Right cardiac atrium (tissue), 5 donors: ENCODE measurements at places on chromosomes 3 and 15. TPM values are rescaled to one million over a fixed set of nuclear protein-coding genes. Genes with fewer than 3 reads are reported as not detected.

Gene TRIM69
- 53.5 TPM for polyA plus RNA-seq

Gene PLS1
- 0.66 TPM for polyA plus RNA-seq

Gene STRA6
- polyA plus RNA-seq = 0.25 TPM

Gene TMEM266
- not detected for polyA plus RNA-seq

Gene HACL1
- 9.7 TPM for polyA plus RNA-seq

Gene ADPRH
- 6.5 TPM for polyA plus RNA-seq

DNA sequence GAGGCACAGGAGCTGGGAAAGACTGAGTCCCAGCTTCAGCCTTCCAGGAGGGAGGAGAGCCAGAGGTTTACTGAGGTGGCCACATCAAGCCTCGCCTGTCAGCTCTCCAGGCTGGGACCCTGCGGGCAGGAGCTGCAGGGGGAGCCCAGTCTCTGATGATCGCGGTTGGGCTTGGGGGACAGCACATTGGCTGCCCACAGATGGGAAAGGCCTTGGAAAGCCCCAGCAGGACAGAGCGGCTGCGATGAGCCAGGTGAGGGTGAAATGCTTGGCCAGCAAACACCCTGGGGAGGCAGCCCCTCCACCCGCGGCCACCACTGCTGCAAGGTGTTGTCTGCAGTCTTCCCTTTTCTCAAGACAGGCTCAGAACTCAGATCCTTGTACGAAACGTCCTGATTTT is 31.2 kb downstream of the SEC61A1 start:
- DNase-seq = peak; percentile 78

GRCh38 chr3:26015752-26016151 is 225.9 kb downstream of the OXSM start:
- no peak for DNase-seq

DNA sequence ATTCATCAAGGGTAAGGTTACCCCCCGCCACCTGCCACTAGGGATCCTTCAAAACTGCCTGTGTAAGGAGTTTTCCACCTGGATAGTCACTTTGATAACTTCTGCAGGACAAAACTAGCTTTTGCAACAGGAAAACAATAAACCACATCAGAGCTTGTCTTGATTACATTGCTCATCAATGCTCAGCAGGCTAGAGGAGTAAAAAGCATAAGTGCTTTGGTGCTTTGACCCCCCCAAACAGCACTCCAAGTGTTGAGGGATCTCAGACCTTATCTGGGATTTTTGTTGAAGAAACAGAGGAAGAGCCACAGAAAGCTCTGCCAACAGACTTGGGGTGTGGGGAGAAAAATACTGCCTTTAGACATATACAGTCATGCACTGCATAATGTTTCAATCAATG is 10.8 kb upstream of the PHLDB2 start:
- DNase-seq = no peak

DNA sequence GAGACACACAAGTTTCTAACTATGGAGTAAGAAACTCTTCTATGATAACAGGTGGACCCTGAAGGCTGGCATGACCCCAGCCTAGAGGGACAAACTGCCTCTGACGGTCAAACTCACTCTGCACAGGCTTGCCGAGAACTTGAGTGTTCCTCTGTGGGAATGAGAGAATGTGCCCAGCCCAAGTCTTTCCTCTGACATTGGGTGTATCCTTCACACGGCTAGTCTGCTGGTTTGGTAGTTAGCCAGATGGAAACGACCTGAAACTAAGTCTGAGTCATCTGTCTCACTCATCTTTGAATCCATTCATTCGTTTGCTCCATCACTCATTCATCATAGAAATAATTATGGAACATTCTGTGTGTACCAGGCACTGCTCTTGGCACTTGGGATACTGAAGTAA is 198.4 kb downstream of the ATP10A start:
- no peak for DNase-seq

GRCh38 chr3:46361408-46362283 is 7.7 kb downstream of the CCR2 start:
- DNase-seq = peak; percentile 53

- DNase-seq = no peak
Observed at GRCh38 chr15:71294251-71294910, 179.1 kb downstream of the THSD4 start.

DNA sequence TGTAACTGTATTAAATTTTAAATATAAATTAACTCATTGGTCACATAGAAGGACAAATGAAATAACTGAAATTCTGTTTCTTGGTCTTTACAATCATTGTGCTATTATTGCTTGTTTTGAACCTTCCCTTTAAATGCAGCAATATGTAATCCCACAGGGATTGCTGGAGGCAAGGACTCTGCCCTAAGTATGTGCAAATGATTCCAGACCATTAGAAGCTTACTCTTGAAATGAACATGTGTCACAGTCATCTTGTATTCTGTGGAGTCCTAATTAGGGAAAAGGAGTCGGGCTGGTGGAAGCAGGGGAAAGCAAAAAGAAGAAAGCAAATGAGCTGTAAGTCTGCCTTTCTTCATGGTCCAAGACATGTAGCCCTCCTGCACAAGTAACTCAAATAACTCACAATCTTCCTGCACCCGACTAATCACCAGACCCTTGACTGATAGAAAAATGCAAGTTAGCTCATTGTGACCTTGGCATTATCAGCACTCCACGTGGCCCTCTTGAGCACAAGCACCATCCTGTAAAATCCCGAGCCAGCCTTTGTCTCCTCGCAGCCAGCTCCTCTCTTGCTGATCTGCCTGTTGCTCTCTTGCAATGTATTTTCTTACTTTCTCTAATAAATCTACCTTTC is 2.3 kb upstream of the TMPRSS7 start:
- DNase-seq = no peak

- DNase-seq = no peak
Observed at GRCh38 chr3:122800031-122800430, 5.2 kb downstream of the SLC49A4 start.

GRCh38 chr3:34216711-34217335 is 418.4 kb downstream of the PDCD6IP start:
- DNase-seq = no peak

GRCh38 chr3:73327052-73327451 is 265.6 kb downstream of the EBLN2 start:
- no peak for DNase-seq

- no peak for DNase-seq
Observed at GRCh38 chr3:176872771-176873209, 324.5 kb downstream of the TBL1XR1 start.

GRCh38 chr3:149588909-149589308 is 68.9 kb downstream of the WWTR1 start:
- DNase-seq = no peak

- DNase-seq = no peak
Observed at GRCh38 chr3:158333736-158334135, 223.8 kb downstream of the RSRC1 start.

- no peak for DNase-seq
Observed at GRCh38 chr3:196611761-196612483, 27.6 kb upstream of the NRROS start.

DNA sequence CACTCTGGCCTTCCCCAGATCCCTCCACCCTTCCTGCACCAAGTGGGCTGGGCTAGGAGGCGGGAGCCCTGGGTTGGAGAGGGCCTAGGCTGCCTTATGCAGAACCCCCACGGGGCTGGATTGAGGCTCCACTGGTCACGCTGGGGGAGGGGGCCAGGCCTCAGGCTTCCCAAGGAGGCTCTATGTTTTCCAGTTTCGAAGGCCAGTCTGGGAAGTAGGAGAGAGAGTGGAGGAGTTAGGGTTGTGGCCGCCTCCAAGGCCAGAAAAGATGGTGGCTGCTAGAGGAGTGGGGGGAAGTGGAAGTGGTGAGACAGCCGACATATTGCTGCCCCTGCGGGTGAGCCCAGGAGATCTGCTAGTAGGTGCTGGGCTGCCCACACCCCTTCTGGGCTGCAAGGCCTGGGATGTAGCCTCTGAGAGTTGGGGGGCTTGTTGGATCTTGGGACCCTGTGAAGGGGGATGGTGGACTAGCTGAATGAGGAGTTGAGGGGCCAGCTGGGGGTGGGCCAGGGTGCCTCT is 1.2 kb downstream of the GNAI2 start:
- peak; percentile 80 for DNase-seq

DNA sequence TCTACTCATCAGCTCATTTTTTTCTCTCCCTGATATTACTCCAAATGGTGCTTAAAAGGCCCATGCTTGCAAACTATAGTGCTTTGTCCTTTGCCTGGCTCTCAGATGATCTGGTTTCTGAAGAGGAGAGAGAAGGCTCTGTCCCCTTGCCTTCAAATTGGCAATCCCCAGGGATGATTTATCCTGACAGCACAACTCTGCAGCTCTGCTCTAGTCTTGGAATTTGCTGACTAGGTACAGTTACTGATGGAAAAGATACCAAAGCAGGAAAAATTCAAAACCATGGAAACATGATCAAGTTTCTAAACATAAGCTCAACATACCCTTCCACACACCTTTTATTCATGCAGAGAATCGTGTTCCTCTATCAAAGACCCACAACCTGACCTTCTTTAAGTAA is 106.7 kb upstream of the CADPS start:
- no peak for DNase-seq

- no peak for DNase-seq
Observed at GRCh38 chr3:77726517-77726916, 686.6 kb downstream of the ROBO2 start.

DNA sequence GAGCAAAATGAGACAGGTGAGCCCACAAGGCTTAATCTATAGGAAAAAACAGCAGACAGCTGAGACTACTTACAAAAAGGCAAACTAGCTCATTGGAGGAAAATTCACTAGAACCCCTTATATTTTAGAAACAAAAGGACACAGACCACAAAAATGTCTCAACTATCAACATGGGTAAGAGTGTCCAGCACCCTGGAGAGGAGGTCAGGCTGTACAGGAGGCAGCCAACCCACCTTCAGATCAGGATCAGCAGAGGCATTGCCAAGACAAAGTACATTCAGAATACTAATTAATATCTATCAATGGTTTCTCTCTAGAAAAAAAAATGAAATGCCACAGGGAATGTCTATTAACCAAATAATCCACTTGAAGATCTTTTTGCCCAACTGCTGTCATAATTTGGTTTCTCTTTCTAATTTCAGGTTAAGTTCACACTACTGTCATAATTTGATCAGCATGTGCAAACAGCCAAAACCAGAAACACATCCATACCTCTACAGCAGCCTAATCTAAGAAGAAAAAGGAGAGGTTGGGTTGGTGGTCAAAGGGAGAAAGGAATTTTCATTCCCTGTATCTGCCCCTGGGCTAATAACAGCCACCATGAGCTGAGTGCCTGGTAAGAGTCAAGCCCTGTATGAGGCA is 26.0 kb upstream of the THBS1 start:
- DNase-seq = no peak

GRCh38 chr3:27673701-27674100 is 48.4 kb downstream of the EOMES start:
- DNase-seq = no peak

- DNase-seq = no peak
Observed at GRCh38 chr3:94778814-94779494, 716.1 kb downstream of the NSUN3 start.

GRCh38 chr3:59979542-59979941 is 929.7 kb upstream of the CFAP20DC start:
- DNase-seq = no peak

DNA sequence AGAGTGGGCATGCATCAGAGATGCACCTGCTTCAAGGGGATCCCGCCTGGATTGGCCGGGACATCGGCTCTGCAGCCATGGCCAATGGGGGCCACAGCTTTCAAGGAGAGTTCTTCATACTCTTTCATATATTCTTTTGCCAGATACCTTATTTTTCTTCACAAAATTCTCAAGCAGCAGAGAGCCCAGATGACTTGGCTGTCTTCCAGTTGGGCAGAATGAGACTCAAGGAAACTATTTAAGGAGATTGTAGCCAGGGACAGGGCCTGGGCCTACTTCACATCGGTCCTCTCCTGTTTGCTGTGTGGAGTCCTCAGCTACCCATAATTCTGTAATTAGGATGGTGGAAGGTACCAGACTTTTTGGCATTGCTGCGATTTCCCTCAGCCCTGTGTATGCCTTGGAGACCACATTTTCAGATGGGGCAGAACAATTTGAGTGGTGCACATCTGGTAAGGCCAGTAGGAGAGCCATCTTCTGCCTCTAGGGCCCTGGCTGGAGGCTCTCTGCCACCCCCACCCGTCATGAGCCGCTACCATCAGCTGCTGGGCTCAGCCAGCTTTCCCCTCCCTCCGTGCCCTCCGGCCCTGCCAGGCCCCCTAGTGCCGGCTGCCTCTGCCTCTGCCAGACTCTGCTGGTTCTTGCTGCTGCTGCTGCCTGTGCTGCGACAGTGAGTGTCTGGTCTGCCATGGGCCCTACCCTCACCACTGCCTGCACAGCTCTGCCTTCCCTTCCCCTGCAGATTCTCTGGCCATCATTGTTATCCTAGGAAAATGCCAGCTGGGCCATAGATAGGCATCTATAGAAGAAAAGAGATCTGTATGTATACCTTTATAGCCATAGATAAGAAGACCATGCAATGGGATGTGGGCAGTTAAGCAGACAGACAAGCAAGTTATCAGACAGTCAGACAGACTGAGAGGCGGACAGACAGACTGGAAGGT is 6.7 kb downstream of the PLIN1 start:
- DNase-seq = no peak

GRCh38 chr15:71647487-71647808 is 162.9 kb upstream of the NR2E3 start:
- DNase-seq = no peak

- DNase-seq = no peak
Observed at GRCh38 chr3:129614435-129614834, 8.0 kb upstream of the PLXND1 start.

- no peak for DNase-seq
Observed at GRCh38 chr15:95284492-95284891, 1046.0 kb upstream of the NR2F2 start.

DNA sequence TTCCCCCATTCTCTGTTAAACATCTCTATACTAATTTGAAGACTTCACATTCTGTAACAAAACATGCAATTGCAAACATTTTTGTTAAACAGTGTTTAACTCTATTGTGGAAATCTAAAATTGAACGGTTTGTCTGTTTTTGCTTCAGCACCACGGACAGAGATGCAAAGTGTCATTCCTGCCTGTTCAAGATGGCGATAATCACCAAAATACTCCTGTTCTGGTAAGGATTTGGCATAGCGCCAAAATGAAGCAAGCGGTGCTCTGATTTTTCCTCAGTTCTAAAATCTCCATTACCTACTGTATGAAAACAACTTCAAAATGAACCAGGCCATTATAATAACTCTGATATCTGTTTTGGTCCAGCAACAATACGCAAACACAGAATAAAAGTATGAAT is 129.7 kb upstream of the TUSC7 start:
- DNase-seq = no peak

DNA sequence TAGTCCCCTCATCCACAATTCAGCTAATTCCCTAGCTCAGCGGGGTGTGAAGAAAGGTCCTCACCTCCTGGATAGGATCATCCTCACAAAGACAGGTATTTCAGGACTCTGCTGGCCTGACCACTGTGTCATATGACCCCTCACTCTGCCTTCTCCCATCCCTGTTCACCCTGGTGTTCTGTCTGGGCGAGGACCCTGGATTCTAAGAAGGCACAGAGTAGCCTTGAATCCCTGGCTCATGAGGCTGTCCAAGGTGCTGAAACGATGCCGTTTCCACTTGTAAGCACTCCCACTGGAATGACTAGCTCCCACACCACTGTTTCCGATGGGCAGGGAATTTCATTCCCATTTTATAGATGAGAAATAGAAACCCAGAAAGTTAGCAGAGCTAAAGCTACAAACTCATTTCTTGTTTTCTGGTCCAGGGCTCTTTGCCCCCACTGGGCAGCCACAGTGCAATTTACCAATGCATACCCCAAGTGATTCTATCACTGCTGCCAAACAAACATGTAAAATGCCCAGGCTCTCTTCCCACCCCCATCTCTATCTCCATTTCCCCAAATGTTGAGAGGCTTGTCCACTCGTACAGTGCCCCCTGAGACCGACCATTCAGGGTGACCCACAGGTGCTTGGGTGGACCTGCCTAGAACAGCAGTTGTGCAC is 83.2 kb downstream of the RAB11A start:
- no peak for DNase-seq

GRCh38 chr3:175778994-175779393 is 919.9 kb downstream of the NAALADL2 start:
- no peak for DNase-seq
